Heart right ventricle (tissue), 16 donors: ENCODE measurements at places on chromosomes 7 and 10.

DNA sequence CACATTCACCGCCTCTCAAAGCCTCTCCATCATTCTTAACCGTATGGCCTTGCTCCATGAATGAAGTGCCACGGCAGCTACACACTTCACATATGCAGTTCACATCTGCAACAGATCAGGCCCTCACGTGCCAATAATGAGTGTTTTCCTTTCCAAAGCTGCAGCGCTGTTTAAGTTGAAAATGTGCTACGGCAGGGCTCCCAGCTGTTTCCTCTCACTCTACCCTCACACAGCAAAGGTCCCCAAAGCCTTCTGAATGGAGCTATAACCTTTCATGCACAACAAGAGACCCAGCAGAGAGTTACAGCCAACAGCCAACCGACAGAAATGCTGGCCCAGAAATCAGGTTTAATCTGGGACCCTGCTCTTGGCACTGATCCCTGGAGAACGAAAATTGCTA lies 236.1 kb downstream of the ELMO1 start:
- no peak for DNase-seq

DNA sequence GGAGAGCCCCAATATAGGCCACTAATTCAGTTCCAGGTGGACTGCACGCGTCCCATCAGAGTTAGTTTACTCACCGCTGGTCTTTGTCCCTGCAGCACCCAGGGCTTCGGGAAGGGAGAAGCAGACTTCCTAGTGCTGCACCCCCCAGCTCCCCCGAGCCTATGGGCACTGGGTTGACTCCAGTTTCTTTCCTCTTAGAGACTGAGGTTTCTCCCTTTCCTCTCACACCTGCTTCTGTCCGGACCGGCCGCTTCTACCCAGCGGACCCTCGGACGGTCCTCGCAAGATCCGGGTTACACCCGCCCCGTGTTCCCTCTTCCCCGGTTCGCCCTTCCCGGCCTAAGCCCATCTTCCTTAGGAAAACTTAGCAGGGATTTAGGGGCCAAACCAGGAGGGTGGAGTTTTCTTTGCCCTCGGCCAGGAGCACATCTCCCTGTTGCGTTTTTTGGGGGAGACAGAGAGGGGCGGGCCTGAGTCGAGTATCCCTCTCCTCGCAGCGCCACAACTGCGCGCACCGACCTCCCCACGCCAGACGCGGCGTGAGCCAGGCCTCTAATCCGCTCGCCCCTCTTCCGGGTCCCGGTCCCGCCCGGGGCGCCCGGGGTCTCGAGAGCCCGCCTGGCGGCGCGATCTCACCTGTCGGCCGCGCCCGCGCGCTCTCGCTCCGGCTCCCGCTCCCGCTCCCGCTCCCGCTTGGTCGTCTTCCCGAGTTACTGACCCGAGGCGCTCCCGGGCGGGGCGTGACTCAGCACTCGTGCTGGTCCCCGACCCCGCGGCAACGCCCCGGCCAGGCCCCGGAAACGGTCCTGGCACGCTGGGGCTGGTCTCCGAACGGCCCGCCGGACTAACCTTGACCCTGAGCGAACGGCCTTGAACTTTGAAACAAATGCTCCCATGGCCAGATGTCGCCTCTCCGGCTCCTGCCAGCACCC lies at the start of gene AIFM2:
TSS of gene AIFM2 (minus strand) at position 728 of the 932 bp plus-strand sequence. CDS start 8,741 bp downstream, outside the sequence.
- peak; percentile 84 for DNase-seq

- no peak for DNase-seq
Measured at GRCh38 chr7:29948587-29948986, 41.0 kb downstream of the SCRN1 start.

DNA sequence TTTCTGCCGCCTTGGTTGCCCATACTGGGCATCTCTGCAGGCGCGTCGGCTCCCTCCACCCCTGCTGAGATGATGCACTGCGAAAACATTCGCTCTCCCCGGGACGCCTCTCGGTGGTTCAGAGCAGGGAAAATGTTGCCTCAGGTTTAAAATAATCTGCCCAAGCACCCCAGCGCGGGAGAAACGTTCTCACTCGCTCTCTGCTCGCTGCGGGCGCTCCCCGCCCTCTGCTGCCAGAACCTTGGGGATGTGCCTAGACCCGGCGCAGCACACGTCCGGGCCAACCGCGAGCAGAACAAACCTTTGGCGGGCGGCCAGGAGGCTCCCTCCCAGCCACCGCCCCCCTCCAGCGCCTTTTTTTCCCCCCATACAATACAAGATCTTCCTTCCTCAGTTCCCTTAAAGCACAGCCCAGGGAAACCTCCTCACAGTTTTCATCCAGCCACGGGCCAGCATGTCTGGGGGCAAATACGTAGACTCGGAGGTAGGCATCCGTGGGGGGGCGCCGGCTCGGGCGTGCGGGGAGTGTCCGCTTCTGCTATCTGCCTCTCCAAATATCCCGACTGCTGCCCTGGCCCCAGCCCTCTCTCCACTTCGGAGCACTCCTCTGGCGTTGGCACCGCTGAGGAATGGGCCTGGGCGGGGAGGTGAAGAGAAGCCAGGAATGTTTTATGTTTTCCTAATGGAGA lies at the start of gene CAV1:
TSS of gene CAV1 (plus strand) at position 428 of the 689 bp plus-strand sequence. CDS start at position 455, 27 bp downstream.
- peak; percentile 93 for DNase-seq

DNA sequence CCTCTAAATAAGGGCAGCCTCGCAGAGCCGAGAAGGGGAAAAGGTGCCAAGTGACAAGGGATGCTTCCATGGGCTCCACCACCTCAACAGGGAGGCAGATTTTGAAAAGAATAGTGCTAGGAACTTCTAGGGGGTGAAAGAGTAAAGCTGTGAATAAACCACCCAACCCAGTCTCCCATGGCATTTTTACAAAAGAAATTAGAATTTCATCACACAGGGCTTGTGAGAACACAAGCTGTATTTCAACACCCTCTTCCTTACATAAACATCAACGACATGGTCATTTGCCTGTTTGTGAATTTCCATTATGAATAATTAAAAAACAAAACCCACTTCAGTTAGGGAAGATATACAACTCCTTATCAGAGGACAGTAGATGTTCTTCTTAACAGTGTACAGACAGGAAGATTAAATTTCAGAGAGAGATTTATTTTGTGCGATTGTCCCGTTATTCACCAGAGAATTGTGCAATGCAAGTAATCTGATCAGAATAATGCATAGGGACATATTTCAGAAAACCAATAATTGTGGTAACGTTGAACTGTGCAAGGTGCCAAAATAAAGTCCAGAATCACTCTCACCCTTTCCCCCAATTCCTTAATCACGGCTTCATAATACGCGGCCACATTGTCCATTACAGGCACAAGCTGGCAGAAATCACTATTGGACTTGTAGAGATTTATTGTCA lies 207.8 kb upstream of the MGMT start:
- no peak for DNase-seq

- DNase-seq: peak; percentile 79
Measured at GRCh38 chr10:14397066-14397465, 66.3 kb upstream of the FRMD4A start.

DNA sequence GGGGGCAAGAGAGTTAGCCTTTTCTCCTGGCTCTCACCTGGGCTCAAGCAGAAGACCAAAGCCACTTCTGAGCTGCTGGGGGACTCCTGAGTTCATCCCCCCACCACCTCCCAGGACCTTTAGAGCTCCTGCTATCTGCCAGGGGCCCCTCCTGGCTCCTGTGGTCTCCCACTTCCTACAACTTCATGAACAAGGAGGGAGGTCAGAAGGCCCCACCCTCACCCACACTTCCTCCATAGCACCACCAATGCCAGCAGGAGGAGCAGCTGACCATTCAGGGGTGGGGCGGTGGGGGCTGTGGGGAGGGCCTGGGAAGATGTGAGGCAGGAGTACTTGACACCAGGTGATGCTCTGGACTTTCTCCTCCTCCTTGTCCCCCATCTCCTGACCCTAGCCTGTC lies 32.6 kb upstream of the ADCYAP1R1 start:
- DNase-seq: no peak

- DNase-seq: no peak
Measured at GRCh38 chr7:127702052-127702652, 50.2 kb downstream of the SND1 start.

DNA sequence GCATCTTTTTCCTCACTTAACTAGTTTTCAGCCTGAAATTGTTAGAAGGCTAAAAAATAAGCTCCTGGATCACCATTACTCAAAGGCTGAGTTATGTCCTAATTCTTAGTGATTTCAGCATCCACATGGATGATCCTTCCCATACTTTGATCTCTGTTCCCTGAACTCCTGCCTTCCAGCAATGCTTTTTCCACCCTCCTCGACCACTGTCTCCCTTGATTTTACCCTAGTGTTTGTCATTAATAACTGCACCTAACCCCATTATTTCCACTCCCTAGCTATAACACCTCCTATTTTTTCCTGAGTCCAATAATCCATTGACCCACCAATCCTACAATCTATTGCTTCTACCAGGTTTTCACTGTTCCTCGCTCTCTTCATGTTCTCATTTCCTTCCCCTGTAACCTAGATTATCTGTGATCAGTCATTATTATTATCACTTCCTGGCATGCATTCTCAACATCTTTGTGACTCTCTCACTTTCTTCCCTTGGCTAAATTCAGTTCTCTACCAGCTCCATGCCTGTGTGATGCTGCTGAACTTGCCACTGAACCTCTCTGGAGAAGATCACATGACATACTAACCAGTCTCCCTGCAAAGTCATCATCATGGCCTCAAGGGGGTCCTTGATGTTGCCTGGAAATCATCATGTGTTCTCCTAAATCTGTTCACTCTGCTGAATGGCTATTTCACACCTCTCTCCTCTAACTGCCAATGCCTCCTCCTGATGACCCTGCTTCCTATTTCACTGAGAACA lies 6.5 kb upstream of the CALU start:
- no peak for DNase-seq

GRCh38 chr10:121796342-121796741 lies 131.5 kb downstream of the ATE1 start:
- DNase-seq: no peak

DNA sequence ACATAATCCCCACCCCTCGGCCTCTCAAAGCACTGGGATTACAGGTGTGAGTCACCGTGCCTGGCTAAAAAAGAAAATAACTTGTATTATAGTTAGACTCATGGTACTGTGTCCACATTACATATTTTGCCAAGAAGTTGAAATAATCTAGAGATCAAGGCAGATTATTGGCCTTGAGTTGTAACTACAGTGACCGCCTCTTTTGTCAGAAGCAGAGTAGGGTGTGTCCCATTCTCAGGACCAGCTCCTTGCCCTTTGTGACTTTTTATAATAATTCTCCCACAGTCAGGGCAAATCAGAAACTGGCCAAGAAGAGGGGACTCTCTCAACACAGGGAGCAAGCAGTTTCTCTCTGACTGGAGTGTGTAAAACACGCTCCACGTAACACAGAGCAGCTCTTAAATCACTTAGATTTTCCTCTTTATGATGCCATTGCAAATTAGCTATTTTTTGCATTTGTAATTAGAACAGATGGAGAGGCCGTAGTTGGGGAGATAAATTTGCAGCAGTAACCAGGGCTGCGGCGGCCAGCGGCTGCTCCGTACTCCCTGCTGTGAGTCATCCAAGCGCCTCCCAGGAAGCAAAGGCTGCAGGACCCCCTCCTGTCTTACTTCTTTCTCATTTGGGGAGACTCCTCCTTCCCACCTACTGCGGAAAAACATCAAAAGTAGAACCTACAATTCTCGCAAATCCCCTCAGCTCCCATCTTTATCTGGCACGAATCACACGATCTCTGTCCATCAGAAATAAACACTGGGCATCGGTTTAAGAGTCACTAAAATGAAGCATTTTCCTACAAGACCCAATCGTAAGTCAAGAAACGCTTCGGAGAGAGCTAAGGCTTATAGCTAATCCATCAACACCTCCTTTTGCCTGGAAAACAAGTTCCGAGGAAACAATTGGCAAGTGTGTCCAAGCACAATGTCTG lies 32.1 kb upstream of the MSRB2 start:
- DNase-seq: no peak

- DNase-seq: no peak
Measured at GRCh38 chr7:101686030-101686429, 56.9 kb upstream of the MYL10 start.

DNA sequence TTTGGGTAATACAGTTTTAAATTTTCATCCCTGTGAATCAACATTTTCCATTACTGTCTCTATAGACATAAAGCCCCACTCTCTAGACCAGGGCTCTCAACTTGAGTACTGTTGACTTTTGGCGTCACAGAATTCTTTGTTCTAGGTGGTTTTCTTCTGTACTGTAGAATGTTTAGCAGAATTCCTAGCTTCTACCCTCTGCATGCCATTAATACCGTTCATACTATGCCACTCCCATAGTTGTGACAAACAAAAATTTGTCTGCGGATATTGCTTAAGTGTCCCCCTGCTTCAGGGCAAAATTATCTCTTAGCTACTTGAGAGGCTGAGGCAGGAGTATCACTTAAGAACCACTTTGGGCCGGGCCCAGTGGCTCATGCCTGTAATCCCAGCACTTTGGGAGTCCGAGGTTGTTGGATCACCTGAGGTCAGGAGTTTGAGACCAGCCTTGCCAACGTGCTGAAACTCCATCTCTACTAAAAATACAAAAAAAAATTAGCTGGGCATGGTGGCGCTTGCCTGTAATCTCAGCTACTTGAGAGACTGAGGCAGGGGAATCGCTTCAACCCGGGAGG lies 57.3 kb upstream of the NRG3 start:
- DNase-seq: no peak

DNA sequence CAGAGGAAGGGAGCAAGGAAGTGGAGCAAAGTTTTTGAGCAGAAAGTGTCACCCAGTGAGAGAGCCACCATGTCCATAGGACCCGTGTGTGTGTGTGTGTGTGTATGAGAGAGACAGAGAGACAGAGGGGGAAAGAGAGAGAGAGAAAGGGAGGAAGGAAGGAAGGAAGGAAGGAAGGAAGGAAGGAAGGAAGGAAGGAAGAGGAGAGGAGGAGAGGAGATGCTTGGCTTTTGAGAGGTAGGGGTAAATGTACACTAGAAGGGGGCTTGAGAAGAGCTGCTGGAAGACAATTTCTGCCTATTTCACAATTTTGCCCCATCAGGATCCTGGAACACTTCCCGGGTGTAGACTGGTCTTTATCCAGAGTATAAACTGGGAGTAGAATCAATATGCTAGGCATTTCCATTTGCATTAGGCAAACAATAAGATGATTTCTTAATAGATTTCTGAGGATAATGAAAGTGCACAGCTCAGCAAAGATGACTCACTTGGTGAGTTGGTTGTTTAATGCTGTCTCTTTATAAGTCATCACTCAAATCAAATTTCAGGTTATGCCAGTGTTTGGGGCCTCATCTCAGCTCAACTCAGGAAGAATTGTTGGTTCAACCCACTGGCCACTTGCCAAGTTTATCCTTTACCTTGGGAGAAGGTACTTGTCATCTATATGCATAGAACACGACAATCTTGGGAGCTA lies 70.0 kb upstream of the FAM13C start:
- DNase-seq: no peak

DNA sequence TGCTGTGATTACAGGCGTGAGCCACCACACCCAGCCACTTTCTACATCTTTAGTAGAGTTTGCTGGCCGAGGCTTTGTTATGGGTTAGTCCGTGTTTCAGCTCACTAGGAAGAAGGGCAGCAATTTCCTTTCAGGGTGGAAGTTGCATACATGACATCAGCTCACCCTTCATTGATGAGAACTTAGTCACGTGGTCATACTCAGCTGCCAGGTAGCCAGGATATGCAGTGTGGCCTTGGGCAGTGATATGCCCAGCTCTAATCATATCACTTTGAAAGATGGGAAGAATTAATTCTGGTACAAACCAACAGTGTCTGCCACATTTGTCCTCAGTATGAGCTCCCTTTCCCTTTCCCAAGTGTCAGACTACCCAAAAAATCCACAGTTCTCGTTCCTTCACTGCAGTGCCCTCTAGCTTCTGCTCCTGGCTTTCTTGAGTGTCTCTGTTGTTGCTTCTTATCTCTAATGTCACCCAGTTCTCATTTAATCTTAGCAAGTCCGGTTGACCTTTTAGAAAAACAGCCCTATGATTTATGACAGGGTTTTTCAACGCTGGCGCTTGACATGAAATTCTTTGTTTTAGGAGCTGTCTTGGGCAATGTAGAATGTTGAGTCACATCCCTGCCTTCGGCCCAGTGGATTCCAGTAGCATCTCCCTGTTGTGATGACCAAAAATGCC lies 108.7 kb upstream of the ITGB1 start:
- no peak for DNase-seq
